Activated CD4-positive, alpha-beta T cell treated with anti-CD3 and anti-CD28 coated beads for 4 hours (primary cell): ENCODE measurements at places on chromosomes 3 and 15.

GRCh38 chr3:56825567-56826438 is 24.1 kb upstream of the ARHGEF3 start:
- no peak for DNase-seq

GRCh38 chr3:17840651-17841050 is 98.2 kb upstream of the TBC1D5 start:
- DNase-seq: no peak

GRCh38 chr15:26260517-26261133 is 397.5 kb upstream of the ATP10A start:
- DNase-seq: no peak

- no peak for DNase-seq
Observed at GRCh38 chr3:30760040-30760695, 134.3 kb downstream of the GADL1 start.

DNA sequence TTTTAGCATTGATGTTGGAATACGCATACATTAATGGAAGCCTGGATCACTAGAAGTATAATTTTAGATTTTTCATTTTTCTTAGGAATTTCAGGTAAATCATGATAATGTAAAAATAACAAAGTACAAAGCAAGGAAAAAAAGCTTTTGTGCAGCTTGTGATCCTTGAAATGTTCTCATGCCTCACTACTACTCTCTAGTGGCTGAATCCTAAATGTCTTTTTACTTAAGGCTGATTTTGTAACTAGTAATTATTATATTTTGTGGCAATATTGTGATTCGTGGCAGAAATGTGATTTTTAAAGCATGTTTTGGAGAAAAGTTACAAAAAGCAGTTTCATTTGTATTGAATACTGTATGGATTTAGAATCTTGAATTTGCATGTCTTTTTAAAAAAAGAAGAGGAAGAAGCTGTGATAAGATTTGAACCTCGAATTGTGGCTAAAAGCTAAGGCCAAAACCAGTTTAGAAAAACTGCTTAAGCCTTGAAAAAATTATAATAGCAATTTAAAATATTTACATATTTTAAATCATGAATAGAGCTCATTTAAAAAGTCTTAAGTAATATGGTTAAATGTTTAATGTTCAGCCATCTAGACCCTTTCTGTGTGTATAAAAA is 39.0 kb downstream of the U2SURP start:
- DNase-seq: no peak

DNA sequence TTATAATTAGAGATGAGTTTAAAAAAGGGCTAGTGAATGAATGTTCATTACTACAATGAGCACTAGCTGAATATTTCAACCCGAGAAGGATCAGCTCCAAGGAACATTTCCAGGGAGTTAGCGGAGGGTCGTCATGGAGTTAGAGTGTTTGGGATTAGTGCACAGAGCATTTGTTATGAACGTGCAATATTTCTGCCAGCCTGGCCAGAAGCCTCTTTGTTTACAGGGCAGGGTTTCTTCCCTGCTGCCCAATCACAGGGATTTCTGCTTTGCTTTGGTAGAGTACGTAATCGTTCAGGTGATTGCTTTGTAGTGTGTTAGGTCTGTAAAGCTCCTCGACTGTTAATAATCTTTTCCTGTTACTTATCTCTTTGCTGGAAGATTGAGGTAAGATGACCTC is 5.9 kb downstream of the CGNL1 start:
- no peak for DNase-seq

- no peak for DNase-seq
Observed at GRCh38 chr3:76986876-76987474, 52.9 kb upstream of the ROBO2 start.

DNA sequence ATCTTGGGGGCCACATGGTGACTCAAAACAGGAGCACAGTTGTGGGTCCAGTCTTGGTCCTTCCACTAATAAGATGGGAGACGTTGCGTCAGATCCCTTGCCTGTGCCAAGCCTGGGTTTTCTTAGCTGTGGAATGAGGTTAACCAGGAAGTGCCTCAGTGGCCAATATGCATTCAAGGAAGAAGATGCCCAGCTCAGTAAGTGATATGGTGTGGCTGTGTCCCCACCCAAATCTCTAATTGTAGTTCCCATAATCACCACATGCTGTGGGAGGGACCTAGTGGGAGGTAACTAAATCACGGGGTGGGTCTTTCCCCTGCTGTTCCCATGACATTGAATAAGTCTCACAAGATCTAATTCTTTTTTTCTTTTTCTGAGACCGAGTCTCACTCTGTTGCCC is 6.4 kb downstream of the ALG1L2 start:
- DNase-seq: no peak

- DNase-seq: peak; percentile 64
Observed at GRCh38 chr15:67091071-67091979, 25.9 kb downstream of the SMAD3 start.

DNA sequence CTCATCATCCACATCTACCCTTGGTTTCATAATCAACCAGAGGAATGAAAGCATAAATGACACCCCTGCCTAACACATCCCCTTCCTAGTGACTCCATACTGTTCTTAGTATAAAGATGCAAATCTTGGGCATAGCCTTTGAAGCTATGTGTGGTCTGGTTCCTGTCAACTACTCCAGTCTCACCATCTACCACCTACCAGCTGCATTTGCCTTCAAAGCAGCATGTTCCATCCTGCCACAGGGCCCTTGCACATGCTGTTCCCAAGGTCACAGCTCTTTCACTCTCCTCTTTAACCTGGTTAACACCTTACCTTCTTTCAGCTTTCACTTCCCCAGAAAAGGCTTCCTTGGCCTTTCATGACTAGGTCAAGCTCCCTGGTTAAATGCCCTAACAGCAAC is 62.3 kb upstream of the ARHGEF3 start:
- no peak for DNase-seq

GRCh38 chr15:67865766-67866165 is 25.9 kb upstream of the RNU6-1 start:
- no peak for DNase-seq
